ENCODE measurements at places on chromosomes 13 and 19.

- no peak for DNase-seq
Observed at GRCh38 chr19:7582446-7582845, 13.2 kb upstream of the CAMSAP3 start.

DNA sequence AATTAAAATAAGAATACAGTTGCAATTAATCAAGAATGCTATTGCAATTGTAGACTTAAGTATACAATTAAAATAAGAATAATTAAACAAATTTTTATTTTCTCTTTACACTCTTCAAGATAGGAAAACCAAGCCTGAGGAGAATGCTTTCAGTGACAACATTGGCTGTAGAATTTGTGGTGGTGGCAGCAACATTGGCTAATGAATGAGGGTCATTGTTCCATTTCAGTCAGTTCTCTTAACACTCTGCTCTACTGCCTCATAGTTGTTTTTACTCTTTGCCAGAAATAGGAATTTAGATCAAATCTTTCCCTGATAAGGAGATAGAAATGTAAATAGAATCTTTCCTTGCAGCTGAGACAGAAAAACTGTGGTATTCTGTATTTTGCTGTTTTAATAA is 391.6 kb downstream of the PCDH20 start:
- DNase-seq, result no peak

DNA sequence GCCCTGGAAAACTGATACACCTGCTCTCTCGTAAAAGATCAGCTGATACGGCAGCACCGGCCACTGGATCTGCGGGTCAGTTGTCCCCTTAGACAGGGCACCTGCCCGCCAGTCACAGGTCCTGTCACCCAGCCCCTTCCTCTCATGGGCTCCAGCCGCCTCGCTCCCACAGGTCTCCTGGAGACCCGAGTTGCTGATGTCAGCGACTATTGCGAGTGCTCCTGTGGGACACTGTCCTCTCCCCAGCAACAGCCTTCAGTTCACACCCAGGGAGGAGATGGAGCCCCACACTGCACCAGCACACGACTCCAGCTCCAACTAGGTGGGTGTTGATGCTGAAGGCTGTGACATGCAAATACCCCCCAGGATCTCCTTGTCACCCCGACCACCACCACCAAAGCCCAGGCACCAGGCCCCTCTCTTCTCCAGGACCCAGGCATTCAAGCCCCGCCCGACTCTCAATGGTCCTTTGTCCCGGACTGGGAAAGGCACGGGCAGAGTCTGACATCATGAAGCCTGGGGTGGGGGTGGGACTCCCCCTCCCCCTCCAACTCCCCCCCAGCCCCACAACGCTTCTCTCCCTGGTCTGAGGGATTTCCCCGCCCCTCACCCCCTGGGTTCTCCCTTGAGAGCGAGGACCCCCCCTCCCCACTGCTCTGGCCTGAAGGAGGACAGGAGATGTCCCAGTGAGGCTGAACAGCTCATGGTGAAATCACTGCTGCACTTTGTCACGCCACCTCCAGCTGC is 1.4 kb upstream of the MAG start:
- DNase-seq, result no peak

DNA sequence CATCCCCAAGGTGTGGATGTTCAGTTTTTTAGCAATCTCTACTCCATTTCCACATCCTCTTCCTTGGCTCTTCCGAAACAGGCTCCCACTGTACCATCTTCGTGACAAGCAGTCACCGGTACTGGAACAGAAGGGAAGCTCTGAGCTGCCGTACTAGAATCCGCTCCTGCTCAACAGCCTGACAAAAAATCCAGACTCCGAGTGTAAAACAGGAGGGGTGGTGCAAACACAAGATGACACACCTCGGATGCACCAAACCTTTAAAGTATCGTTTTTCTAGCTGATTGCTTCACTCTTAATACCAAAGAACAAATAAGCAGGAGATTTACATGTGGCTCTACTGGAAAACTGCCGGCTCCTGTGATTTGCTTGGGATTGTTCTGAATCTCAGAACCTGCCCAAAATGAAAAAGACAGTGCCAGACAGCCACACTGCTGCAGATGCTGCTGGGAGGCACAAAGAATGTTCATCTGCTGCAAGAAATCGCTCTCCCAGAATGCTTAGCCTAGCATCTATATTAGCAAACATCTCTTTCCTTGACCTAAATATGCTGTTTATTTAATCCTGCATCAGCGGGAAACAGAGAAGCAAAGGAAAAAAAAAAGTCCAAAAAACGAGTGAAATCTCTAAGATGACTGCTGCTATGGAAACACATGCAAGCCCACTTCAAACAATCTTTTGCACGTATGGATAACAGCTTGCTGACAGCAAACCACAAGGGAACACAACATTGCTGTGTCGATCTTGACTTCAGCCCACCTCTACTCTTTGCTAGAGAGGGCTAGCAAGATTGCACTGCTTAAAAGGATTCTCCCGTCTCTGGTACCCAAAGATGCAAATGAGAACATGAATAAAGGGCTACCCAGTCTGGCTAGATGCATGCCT is 38.0 kb upstream of the DOCK9 start:
- DNase-seq, result no peak

DNA sequence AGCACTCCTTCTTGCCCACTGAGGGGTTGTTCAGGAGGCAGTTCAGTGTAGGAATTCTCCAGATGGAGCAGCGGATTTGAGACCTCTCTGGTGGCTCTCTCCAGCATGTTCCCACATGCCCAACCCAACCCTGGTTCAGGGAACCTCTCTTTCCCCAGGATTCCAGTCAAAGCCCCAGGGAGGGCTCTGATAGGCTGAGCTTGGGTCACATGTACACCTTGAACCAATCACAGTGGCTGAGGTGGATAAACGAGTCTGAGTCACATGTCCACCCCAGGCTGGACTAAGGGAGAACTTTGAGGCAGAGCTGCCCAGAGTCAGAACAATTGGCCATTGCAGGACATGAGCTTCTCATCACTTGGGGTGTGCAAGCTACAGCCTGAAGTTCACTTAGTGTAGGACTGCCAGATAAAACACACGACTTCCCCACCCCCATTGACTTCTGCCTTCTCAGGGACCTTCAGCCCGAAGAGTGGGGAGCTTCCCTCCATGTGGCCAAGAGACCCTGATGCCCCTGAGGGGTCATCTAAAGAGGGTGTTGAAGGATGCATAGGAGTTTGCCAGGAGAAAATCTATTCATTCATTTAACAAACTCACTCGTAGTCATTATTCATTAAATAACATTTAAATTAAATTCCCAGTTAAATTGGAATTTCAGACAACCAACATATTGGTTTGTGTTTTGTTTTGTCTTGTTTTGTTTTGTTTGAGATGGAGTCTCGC is 4.0 kb upstream of the MAST3 start:
- DNase-seq, result no peak

DNA sequence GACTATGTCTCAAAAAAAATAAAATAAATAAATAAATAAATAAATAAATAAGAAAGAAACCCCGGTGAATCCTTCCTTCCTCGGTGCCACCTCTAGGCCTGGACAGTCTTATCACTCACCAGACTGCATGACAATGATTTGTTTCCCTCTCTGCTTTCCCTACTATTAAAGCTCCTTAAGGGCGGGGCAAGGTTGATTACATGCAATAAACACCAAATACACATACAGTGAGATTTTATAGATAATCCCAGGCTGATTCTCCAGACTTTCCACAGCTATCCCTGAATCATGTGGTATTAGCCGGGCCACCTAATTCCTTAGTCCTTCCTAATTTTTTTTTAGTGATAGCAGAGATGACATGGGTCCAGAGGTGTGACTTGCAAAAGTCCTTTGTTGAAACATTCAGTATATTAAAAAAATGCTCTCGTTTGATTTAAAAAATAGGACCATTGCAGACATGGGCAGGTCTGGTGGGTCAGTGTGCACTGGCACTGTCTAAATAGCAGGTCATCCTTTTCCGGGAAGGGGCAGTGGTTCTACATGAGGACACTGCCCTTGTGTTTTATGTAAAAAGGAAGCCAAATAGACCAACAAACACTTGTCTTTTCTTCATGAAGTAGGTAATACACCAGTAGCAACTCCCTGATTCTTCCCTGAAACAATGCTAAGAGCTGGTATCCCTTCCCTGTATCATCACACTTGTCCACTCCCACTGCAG is 14.5 kb downstream of the EBPL start:
- DNase-seq, result no peak

DNA sequence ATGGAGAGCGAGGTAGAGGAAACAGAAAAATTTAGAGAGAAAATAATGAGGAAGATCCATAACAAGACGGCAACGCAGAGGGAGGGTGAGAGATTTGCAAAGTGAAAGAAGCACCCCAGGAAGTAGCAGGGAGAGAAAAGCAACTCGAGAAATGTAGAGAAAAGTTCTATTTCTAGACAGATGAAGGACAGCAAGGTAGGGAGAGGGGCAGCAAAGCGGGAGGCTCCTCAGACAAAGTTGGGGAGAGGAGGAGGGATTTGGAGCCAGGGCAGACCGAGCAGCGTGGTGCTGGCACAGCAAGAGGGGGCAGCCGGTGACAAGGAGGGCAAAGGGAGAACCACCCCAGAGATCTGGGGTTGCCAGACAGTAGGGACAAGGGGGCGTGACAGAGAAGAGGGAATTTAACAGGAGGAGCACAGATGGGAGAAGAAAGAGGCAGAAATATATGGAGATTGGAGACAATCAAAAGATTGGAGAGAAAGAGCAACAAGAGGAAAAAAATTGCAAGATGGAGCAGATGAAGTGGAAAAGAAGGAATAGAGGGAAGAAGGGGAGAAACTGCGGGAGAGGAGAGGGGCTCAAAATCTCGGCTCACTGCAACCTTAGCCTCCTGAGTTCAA is 989 bp downstream of the ZNF766 start:
- no peak for DNase-seq

DNA sequence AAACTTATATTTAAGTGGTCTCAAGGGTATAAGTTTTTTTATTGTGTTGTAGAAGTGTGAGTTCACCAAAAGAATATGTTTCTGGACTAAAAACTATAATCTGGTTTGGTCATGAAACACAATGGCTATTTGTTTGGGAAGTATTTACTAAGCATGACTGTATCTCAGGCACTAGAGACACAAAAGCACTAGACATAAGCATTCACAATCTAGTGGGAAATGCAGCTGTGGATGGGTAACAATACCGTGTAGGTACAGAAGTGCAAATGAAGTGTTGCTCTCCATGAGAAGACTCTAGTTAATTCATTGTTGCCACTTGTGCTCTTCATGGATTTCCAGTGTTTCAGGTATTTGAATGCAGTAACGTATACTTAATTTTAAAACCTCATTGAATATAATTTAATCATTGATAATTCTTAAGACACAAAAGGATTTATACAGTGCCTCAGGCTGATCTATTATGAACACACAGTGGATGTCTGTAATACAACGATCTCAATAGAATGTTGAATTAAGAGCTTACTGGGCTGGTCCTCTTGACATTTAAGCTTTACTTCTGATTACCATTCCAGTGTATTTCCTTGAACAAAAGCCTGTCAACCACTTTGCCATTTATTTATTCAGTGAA is 50.9 kb downstream of the TPT1 start:
- no peak for DNase-seq

- no peak for DNase-seq
Observed at GRCh38 chr13:106145070-106145469, 390.4 kb downstream of the EFNB2 start.

DNA sequence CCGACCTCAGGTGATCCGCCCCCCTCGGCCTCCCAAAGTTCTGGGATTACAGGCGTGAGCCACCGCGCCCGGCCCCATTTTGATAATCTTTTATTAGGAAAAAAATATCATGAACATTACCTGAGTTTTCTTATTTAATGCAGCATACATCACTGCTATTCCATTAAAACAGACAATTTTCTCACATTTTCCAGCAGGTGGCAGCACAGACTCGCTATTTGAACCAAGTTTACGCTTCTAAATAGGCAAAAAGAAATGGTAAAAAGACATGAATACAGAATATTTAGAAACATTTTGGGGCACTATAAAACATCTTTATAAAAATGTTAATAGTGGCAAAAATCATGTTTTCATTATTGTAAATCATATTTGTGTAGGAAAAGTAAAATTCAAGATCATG is 903.1 kb downstream of the SLITRK6 start:
- no peak for DNase-seq

- DNase-seq, result no peak
Observed at GRCh38 chr19:44476559-44477408, 23.5 kb downstream of the ZNF180 start.

DNA sequence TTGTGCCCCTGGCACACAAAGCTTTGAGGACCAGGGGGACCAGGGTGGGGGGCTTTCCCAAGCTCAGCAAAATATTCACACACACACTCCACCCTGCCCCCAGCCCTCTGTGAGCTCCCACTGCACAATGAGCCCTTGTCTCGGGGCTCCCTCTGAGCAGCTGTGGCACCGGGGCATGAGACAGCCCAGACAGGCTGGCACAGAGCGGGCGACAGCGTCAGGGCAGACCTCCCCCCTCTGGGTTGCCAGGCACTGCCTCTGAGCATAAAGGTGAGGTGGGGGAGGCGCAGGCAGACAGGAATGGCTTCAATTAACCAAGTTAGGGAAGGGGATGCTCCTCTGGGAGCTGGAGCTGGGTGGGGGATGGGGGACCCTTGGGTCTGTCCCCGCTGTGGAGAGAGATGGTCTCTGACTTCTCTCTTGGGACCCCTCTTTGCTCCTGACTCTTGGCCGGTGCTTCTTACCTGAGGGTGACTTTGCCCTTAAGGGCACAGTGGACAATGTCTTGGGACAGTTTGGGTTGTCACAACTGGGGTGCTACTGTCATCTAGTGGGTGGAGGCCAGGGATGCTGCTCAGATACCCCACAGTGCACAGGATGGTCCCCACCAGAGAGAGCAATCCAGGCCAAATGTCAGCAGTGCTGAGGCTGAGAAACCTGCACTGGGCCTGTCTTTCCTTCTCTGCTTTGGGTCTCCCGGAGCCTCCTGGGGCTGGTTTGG is 30.3 kb downstream of the LYL1 start:
- DNase-seq, result no peak

DNA sequence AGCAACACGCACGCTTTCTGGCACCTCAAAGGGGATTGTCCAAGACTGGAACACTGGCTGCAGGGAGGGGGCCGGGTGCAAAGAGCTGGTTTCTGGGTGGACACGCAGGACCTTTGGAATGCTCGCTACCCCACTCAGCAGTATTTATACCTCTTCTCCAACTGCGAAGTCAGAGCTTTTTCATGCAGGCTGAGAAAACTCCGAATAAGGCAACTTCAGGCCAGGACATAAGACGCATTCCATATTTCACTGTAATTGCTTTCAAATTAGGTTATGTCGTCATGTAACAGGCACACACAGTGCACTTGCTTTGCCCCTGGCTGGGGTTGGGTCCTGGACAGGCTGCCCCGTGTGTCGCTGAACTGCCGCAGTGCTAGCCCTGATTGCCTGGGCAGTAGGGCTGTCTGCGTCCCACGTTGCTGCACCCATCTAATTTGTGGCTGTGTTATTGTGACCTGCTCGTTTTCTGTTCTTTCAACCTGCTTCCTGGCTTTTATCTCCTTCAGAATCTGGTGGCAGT is 44.5 kb downstream of the ACTN4 start:
- DNase-seq, result no peak

Data from GOT3 (cell line).